ENCODE measurements at places on chromosomes 5 and 9.

DNA sequence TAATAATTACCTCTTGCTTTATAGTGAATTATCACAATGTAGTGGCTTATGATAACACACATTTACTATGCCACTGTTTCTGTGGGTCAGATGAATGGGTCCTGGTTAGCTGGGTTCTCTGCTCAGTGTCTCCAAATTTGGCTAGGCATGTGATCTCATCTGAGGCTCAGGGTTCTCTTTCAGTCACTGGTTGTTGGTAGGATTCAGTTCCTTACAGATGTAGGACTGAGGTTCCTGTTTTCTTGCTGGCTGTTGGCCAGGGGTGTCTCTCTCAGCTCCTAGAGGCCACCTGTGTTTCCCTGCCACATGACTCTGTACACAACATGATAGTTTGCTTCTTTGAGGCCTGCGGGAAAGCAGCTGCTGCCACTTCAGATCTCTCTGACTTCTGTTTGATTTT lies 7.1 kb downstream of the NFX1 start:
- peak; percentile 86 for DNase-seq

GRCh38 chr5:16626696-16627264 lies 10.0 kb upstream of the RETREG1 start:
- DNase-seq = peak; percentile 65

- DNase-seq = no peak
Observed at GRCh38 chr5:76852772-76853171, 3.0 kb downstream of the S100Z start.

DNA sequence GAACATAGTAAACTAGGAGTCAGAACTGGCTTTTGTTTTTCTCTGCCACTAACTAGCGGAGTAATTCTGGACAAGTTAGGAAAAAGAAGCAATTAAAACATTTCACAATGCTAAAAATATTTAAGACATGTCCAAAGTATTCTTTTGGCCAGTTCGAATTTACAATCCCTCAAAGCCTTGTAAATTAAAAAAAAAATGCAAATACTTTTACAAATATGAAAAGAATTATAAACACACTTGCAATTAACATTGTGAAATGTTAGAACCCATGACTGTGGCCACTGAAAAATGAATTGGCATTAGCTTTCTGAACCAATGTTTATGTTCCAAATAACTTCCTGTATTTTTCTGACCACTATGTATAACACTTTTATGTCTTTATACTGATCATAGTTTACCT lies 2.2 kb downstream of the RAD1 start:
- DNase-seq = no peak

- DNase-seq = no peak
Observed at GRCh38 chr5:113807427-113807991, 294.0 kb downstream of the YTHDC2 start.

GRCh38 chr9:92151691-92152393 lies 36.6 kb upstream of the SPTLC1 start:
- no peak for DNase-seq

DNA sequence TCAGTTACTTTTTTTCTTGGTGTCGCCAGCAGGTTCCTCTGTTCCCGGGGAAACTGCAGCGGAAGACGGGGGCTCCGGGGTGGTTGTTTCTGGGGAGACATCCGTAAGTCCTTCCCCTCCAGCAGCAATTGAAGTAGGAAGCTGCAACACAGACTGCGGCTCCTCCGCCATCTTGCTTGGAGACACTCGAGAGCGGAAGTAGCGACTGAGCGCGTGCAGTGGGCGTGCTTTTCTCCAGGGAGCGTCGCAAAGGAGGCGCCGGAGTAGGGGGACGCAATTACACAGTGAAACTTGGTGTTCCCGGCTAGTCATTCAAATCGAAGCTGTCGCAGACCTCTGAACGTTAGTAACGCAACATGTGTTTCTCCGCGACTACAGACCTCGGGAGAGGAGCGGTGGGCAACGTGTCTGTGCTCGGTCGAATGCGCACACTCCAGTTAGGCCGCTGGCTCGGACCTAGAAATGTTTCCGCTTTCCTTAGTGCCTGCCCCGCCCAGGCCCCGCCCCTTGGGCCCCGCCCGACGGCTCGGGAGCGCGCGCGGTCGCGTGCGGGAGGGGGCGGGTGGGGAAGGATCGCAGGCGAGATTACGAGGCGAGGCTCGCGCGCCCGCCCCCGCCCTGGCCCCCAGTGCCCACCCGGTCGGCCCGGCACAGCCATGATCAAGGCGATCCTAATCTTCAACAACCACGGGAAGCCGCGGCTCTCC lies at the start of the genes AP3S1 and ATG12:
Gene AP3S1 (plus strand): TSS at position 554 of the 707 bp plus-strand sequence. CDS start 103 bp downstream, at position 657.
Gene ATG12 (minus strand): TSS at position 184 of the 707 bp plus-strand sequence. CDS start 13 bp downstream, at position 171.
- DNase-seq = peak; percentile 82

GRCh38 chr5:4700069-4700468 lies 440.1 kb upstream of the ADAMTS16 start:
- peak; percentile 79 for DNase-seq

- no peak for DNase-seq
Observed at GRCh38 chr5:3780278-3780677, 184.6 kb downstream of the IRX1 start.

DNA sequence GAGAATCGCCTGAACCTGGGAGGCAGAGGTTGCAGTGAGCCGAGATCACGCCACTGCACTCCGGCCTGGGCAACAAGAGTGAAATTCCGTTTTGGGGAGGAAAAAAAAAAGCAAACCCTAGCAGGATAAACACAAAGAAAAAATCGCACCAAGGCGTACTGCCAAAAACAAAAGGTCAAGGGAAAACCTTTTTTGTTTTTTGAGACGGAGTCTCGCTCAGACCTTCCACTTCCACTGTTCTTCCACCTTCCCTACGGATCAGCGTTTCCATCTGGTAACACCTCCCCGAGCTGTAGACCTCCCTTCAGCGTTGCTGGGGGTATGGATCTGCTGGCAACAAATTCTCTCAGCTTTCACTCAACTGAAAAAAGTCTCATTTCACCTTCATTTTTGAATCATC lies 20.1 kb upstream of the FCN2 start:
- no peak for DNase-seq

DNA sequence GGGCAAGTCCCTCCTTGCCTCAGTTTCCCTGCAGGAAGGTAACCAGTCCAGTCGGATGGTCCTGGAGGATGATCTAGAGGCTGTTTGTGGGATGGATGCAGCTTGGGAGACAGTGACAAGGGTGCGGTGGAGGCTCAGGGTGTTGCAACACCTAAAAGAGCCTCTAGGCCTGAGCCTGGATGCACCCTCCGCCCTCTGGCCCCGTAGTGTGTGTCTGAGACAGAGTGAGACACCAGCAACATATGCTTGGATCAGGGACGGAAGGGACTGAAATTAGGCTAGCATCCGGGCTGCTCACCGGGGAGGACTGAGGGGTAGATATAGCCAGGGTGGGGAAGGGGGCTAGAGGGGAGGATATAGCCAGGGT lies 1.1 kb downstream of the CRAT start:
- DNase-seq = no peak

- DNase-seq = no peak
Observed at GRCh38 chr9:97357056-97357455, 49.6 kb downstream of the CCDC180 start.

Data from OCI-M1 (cell line).